Omental fat pad (tissue), 4 donors: ENCODE measurements at places on chromosomes 2 and 18. TPM values are rescaled to one million over a fixed set of nuclear protein-coding genes. Genes with fewer than 3 reads are reported as not detected.

CTAGE1 gene
- total RNA-seq, result not detected

PLGLB1 gene
- 0.84 TPM for total RNA-seq

TRAF3IP1 gene
- total RNA-seq, result 11.0 TPM

ACMSD gene
- not detected for total RNA-seq

LHCGR gene
- total RNA-seq, result 13.1 TPM

TUBB6 gene
- 852 TPM for total RNA-seq

POTEC gene
- not detected for total RNA-seq

DNA sequence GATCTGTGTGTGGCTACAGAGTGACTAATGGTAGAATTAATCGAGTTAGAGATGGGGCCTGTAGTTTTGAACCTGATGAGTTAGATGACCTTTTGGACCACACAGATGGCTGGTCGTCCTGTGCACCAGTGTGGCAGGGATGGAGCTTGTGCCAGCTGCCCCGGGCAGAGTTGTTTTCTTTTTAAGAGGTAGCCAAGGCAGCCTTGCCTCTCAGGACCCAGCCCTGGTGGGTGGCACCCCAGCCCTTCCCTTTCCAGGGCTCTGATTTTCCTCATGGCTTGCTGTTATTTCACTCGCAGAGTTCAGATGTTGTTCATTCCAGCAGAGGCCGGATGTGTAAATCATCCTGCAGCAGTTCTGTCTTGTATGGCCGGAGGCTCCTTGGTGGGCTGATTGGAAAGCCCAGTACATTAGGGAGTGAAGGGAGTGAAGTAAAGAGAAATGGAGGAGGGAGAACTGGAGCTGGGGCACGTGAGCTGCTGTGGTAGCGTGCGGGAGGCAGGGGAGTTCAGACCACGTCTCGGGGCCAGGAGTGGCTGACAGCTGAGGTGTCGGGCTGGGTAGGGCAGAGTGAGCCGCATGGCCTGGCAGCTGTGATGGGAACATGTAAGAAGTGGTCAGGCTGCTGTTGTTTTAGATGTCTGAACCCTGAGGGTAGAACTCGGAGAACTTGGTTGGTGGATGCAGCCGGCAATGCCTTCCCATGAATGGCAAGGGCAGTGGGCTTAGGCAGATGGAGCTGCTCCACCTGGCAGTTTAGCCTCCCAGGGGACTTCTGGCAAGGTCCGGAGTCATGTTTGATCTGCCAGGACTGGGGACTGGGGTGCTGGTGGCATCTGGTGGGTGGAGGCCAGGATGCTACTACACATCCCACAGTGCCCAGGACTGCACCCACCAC lies 28.8 kb downstream of the ASAP2 start:
- no peak for DNase-seq

- no peak for DNase-seq
Observed at GRCh38 chr2:181457741-181458425, 697 bp downstream of the ITGA4 start.

GRCh38 chr18:48713309-48713708 lies 174.5 kb downstream of the CTIF start:
- no peak for DNase-seq

DNA sequence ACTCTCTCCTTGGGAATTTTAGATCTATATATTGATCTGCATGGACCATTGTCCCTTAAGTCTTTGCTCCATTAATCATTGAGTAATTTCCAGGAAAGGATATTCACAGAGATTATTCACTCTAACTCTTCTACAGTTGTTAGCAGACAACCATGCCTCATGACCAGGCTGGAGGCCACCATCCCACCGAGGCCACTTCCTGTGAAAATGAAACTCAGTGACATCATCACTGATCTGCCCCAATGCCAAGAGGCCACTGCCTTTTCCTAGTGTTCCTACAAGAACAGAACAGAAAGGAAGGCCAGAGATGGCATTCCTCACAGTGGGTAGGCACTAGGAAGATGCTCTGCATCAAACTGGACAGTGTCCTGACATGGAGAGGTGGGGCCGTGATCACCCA lies 161.3 kb downstream of the DTNA start:
- DNase-seq, result no peak

GRCh38 chr2:221330436-221330835 lies 241.7 kb downstream of the EPHA4 start:
- no peak for DNase-seq
